Natural killer cell (primary cell): ENCODE measurements at places on chromosomes 12 and 14. TPM values are rescaled to one million over a fixed set of nuclear protein-coding genes. Genes with fewer than 3 reads are reported as not detected.

BHLHE41 gene
- total RNA-seq: 3.7 TPM

MYF5 gene
- not detected for total RNA-seq

IAPP gene
- not detected for total RNA-seq

C14orf180 gene
- not detected for total RNA-seq
